Activated effector memory CD4-positive, alpha-beta T cell treated with anti-CD3 and anti-CD28 coated beads, Interleukin-2, amount 50 U/mL, for 16 hours (primary cell): ENCODE measurements at places on chromosomes 4 and X.

- no peak for DNase-seq
These were observed 204.1 kb downstream of the LDB2 start for GRCh38 chr4:16694173-16694883.

DNA sequence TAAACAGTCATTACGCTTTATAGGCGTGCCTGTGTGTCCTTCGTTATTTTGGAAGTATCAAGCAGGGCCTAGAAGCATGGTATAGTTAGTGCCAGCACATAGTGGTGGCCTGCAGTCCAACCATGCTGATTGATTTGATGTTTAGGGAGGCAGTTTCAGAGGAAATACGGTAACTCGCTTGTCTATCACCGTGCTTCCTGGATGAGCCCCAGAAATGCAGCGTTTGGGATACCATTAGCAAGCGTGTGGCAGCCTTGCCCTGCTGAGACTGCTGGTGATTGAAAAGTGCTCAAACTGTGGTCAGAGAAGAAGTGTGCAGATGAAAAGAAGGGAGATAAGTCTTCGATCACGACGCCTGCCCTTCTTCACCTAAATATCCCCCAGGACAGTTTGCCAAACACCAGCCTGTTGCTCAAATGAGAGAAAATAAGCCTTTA lies 158.4 kb downstream of the CHIC2 start:
- no peak for DNase-seq

DNA sequence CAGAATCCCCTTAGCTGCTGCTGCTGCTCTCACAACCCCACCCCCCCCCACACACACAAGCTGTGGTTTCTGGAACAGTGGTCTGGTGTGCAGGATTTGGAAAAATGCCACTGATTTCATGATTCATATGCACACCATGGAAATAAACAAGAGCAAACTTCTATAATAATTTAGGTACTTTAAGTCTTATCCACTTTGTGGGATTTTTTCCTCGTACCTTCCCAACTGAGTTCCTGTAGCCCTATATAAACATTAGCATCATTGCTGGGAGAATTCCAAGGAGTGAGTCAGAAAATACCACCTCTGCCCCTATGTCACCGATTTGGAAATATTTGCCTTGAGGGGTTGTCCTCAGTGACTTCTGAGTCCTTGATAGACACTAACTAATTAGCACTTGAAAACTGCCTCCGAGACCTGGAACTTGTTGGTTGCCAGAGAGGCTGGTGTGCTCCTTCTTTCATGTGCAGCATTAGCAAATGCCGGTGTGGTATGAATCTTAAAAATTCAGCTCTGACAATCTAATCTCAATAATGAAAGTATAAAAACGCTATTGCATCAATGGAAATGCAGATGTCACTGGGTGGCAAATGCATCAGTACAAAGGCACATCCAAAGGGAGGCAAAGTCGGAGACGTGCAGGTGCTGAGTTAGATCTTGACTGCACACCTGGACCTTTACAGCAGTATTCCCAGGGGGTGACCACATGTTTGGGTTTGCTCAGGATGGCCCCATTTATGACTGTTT lies 61.8 kb downstream of the CPE start:
- no peak for DNase-seq

- DNase-seq = no peak
These were observed 144.6 kb upstream of the EDNRA start for GRCh38 chr4:147336252-147336651.

DNA sequence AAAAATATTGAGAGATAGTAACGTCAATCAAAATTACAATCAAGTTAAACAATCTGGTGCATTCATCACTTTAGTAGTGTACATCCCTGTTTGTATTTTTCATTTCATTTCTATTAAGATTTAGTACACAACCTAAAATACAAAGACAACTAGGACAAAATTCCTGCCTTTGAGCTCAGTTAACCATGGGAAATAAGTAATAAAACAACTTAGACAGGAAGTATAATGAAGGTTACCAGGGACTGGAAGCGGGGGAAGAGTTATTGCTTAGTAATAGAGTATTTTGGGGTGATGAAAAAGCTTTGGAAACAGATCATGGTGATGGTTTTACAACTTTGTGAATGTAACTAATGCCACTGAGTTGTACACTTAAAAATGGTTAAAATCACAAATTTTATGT lies 25.6 kb upstream of the ATXN3L start:
- DNase-seq = no peak

DNA sequence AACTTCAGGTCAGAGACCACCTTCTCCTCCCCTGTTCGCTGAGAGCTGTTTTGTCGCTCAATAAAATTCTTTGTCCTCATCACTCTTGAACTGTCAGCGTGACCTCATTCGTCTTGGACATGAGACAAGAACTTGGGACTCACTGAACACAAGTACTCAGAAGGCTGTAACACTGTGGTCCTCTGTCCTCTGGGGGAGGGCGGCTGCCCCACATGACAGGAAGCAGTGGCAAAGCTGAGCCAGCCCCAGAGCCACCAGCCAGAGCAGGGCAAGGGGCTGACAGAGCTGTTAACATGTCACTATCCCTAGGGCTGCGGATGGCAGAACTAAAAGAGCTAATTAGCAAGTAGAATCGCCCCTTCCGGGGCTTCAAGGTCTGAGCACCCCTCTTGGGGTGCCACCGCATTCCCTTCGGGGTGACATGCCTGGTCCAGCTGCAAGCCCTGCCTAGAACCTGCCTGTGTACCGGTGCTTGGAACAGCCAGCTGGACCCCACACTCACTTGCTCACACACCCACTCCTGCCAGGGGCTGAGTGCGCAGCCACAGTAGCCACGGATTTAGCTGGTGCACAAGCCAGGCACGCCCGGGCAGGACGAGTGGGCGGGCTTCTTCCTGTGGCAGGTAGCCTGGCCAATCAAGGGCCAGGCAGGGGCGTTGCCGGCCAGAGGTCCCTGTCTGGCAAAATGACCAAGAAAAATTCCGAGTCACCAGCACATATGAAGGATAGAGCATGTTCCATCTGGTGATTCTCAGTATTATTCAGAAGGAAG lies 648.6 kb upstream of the AGA start:
- no peak for DNase-seq

DNA sequence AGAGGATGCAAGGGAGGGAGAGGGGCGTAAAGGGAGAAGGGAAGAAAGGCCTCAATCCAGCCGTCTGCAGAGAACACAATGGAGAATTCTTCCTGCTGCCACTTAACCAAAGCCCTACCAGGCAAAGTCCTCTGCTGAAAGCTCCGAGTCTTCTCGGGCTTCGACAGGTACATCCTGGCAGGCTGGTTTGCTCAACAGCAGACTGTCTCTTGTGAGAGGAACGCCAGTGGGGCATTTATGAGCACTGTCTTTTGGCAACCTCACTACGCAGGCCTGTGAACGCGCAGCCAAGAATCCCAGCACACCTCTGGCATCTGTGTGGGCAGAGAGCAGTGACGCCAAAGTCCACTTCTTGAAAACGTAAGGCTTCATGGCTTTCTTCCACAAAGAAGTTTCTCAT lies 207.5 kb upstream of the FAM9B start:
- DNase-seq = no peak

GRCh38 chr4:149269835-149270234 lies 545.8 kb downstream of the IQCM start:
- no peak for DNase-seq

DNA sequence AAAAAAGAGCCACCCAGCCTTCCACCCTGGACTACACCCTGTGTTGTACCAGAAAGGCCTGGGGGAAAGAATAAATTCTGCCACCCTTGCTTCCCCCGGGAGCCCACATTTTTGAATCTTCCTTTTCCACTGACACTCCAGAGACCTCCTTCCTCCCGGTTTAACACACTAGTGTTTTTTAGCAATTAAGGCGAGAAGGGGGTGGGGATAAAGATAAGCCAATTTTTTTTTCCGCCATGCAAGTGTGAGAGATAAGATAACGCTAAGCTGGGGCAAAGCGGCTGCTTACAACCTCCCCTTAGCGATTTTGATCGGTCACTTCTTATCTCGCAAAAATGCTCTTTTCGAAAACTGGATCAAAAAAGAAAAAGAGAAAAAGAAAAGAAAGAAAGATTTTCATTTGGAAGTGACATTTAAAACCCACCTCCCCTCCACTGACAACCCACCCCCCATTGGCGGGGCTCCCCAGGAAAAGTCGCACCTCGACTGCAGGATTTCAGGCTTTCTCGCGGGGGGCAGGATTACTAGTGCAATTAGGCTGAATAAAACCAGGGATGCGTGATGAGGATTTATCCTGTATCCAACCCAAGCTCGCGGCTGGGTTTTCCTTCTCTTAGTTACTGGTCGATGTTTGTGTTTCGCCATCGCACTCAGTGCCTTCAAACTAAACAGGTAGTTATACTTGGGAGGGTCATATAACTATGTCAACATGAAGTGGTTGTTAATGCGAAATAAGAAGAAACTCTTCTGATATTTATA lies 6.0 kb upstream of the BCOR start:
- no peak for DNase-seq

GRCh38 chr4:60938621-60939020 lies 261.5 kb upstream of the ADGRL3 start:
- DNase-seq = no peak

GRCh38 chrX:154539077-154539476 lies 7.6 kb downstream of the G6PD start:
- no peak for DNase-seq

- no peak for DNase-seq
These were observed 9.6 kb upstream of the RUFY3 start for GRCh38 chr4:70712150-70712549.

GRCh38 chr4:38169524-38169923 lies 209.3 kb downstream of the PTTG2 start:
- no peak for DNase-seq

GRCh38 chrX:52870046-52870445 lies 2.2 kb upstream of the XAGE3 start:
- no peak for DNase-seq

DNA sequence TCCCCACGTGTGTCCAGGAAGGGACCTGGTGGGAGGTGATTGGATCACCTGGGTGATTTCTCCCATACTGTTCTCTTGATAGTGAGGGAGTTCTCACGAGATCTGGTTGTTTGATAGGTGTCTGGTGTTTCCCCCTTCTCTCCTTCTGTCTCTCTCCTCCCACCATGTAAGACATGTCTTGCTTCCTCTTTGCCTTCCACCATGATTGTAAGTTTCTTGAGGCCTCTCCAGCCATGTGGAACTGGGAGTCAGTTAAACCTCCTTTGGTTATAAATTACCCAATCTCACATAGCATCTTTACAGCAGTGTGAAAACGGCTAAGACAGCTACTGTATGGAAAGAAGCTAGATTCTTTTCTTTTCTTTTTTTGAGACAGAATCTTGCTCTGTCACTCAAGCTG lies 21.6 kb upstream of the FGG start:
- no peak for DNase-seq

- no peak for DNase-seq
These were observed 99.3 kb upstream of the GRPR start for GRCh38 chrX:16023790-16024734.

DNA sequence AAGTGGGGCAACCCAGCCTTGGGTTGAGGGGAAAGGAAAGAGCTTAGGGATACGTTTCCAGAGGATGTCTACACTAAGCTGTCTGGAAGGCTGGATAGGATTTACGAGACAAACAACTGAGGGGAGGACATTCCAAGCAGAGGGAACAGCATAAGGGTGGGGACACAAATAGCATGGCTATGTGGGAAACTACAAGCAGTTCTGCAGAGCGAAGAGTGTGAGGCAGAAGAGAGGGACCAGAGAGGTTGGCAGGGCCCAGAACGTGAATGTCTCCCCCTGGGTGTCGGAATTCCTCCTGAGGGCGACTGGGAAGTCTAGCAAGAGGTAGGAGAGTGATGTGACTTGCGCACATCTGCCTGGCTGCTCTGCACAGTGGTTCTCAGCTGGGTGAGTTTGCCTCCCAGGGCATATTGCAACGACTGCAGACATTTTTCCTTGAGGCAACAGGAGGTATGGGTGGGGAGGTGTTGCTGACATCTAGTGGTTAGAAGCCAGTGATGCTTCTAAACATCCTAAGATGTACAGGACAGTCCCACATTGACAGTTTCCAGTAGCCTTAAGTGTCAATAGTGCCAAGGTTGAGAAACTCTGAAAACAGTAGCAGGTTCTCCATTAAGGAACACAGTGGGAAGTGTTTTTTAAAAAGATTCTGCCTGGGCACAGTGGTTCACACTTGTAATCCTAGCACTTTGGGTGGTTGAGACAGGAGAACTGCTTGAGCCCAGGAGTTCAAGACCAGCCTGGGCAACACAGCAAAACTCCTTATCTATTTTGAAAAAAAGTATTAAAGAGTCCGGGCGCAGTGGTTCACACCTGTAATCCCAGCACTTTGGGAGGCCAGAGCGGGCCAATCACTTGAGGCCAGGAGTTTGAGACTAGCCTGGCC lies 9.2 kb downstream of the NDUFA1 start:
- DNase-seq = peak; percentile 62

DNA sequence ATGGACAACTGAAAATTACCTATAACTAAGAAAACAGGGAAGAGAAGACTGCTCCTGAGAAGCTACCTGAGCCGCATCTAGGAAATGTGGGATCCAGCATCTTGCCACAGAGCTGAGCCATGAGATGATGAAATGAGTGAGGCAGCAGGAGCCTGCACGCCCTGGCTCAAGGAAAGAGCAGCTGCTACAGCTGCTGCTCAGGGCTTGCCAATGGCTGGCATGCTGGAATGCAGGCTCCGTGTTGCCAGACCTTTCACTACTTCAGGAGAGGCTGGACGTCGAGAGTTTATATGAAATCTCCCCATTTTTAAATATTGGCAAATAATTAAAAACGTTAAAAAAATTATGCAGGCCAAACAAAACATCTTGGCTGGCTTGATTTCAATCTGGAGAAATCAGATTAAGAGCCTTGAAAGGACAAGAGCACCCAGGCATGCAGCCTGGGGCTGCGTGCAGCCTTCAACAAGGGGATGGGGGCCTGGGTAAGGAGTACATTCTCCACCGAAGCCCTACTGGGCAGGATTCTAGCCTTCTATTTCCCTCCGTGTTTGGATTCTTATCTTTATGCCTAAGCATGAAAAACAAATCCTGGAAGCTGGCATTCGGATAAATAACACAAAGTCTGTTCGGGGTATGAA lies 227.6 kb downstream of the NR3C2 start:
- no peak for DNase-seq

GRCh38 chr4:121338518-121338917 lies 42.3 kb downstream of the QRFPR start:
- DNase-seq = no peak

GRCh38 chrX:40272141-40272540 lies 174.4 kb upstream of the BCOR start:
- DNase-seq = no peak

DNA sequence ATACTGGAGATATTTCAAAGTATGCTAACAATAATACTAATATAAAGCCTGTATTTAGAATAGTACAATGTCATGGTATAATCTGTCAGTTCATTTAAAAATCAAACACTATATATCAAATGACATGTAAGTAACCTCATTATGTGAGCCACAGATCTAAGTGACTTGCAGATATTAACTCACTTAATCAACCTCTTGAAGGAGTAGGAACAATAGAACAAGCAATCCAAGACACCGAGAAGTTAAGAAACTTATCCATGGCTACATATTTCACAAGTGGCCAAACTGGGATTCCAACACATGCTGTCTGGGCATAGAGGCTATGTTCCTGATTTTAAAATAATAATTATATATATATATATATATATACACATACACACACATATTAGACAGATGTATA lies 554.0 kb downstream of the ARAP2 start:
- no peak for DNase-seq

- no peak for DNase-seq
These were observed 82.6 kb downstream of the PCDH7 start for GRCh38 chr4:30802622-30803323.
